ENCODE measurements at places on chromosomes 1 and 21.

- DNase-seq, result no peak
Measured at GRCh38 chr21:37845535-37845934, 70.7 kb downstream of the KCNJ6 start.

GRCh38 chr1:152957561-152957960 is 10.6 kb downstream of the SPRR5 start:
- DNase-seq, result no peak

DNA sequence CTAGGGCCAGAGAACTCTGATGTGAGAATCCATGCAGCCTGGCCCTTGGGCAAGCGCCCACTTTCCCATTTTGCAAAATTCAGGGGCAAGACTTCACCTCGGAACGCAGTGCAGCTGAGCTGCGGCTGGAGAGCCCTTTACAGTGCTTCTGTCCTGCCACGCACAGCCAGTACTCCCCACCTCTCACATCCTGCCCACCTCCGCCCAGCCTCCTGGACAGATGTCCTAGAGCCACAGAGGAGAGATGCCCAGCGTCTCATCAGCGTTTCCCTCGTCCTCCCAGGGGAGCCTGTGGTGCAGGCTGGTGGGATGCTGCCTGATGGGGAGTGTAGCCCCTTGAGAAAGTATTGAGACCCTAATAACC is 29.6 kb downstream of the RUNX3 start:
- no peak for DNase-seq

DNA sequence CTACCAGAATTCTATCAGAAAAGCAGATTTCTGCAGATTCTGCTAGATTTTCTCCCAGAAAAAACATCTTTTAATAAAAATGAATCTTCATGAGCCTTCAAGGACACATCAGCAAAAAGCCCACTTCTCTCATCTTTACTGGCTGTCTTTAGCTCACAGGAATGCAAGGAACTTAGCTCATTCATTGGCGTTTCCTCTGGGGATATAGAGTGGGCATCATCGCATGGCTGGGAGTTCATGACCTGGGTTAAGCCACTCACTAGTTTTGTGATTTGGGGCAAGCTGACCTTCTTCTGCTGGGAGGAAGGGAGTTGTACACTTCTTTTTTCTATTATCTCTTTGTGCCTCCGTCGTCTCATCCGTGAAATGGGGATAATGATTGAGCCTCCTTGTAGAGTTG is 149.7 kb downstream of the KAZN start:
- no peak for DNase-seq

GRCh38 chr1:59805554-59805953 is 9.2 kb upstream of the HOOK1 start:
- DNase-seq, result no peak

- DNase-seq, result no peak
Measured at GRCh38 chr1:58123051-58123450, 423.5 kb downstream of the OMA1 start.

DNA sequence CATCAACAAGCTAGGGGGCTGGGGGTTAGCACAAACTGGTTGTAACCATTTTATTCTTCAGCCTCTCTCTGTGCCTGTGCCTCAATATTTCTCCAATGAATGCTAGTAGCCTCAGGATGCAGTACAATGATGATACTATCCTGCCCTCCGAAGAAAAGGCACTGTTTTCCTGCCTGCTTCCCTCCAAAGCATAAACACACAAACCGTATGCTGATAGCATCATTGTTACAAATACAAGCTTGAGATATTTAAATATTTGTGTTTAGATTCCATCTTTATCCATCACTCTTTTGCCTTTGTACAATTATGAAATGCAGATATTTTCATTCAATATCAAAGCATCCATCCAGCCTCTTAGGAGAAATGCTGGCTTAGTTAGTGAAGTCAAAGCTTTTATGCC is 404.8 kb downstream of the DUSP10 start:
- no peak for DNase-seq

GRCh38 chr1:117527566-117528102 is 78.2 kb upstream of the TENT5C start:
- DNase-seq, result no peak

DNA sequence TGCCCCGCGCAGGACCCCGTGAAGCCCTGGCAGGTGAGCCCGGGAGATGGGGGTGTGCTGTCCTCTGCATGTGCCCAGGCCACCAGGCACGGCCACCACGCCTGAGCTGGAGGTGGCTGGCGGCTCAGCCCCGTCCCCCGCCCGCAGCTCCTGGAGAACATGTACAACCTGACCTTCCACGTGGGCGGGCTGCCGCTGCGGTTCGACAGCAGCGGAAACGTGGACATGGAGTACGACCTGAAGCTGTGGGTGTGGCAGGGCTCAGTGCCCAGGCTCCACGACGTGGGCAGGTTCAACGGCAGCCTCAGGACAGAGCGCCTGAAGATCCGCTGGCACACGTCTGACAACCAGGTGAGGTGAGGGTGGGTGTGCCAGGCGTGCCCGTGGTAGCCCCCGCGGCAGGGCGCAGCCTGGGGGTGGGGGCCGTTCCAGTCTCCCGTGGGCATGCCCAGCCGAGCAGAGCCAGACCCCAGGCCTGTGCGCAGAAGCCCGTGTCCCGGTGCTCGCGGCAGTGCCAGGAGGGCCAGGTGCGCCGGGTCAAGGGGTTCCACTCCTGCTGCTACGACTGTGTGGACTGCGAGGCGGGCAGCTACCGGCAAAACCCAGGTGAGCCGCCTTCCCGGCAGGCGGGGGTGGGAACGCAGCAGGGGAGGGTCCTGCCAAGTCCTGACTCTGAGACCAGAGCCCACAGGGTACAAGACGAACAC is 1.8 kb downstream of the TAS1R3 start:
- no peak for DNase-seq

DNA sequence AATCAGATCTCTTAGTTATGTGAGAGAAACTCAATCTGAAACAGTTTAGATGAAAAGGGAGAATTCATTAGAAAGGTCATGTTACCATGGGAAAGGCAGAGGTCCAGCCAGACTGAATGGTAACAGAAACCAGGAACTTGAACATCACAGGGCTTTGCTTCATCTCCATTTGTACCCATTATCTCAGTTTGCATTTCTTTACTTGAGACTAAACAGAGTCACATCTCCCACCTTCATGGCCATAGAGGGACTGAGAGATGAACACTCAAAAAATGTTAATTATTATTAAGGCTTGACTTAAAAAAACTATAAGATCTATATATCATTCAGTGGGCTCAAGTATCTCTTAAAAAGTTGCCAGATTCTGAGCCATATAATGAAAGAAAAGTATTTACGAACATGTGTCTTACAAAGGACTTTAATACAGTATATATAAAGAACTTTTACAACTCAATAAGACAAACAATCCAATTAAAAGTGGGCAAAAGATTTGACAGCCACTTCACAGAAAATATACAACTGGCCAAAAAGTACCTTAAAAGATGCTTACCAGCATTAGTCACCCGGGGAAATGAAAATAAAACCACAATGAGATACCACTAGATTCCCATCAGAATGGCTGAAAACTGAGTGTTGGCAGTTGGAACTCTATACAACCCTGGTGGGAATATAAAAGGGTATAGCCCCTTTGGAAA is 13.2 kb downstream of the KYAT3 start:
- no peak for DNase-seq

DNA sequence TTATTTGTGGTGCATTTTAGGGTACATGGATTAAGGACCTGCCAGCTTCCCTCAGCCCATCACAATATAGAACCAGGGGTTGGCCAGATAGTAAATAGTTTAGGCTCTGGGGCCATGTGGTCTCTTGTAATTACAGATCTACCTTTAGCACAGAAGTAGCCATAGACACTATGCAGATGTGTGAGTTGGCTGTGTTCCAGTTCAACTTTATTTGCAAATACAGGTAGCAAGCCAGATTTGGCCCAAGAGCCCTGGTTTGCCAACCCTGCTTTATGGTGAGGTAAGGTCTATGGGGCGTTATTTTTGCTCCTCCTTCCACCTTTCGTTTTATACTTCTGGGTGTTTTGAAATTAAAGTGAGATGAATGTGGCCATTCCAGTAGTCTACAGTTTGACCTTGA is 48.7 kb downstream of the MRPS6 start:
- DNase-seq, result no peak

DNA sequence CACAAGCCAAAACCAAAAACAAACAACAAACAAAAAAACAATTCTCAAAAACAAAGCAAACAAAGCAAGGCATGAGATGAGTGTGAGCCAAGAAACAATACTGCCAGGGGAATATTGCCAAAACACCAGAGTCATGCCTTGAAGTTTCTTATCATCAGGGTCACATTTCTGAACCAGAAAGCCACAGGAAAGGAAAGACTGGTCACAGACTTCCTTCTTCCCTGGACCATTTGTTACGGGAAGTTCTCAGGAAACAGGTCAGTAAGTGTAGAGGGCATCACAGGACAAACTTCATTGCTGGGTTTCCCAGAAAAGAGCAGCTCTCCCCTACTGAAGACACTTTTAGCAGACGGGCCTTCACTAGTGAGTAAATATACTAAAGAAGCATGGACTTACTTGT is 191.2 kb downstream of the GABPA start:
- DNase-seq, result no peak

DNA sequence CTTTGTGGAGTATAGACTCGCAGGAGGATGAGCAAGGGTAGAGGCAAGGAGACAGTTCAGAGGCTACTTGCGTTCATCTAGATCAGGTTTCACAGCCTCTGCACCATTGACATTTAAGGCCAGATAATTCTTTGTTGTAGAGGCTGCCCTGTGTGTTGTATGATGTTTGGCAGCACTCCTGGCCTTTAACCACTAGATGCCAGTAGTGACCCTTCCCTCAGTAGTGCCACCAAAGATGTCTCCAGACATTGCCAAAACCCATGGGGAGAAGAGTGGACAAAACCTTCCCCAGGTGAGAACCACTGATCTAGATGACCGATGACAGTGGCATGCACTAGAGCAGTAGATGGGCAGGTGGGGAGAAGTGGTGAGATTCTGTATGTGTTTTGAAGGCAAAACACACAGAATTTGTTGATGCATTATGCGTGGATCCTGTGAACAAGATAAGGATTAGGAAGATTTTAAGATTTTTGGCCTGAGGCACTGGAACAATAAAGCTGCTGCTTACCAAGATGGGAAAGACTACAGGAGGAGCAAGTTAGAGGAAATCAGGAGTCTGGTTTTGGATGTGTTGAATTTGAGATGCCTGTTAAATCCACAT is 9.9 kb upstream of the COG2 start:
- DNase-seq, result no peak

DNA sequence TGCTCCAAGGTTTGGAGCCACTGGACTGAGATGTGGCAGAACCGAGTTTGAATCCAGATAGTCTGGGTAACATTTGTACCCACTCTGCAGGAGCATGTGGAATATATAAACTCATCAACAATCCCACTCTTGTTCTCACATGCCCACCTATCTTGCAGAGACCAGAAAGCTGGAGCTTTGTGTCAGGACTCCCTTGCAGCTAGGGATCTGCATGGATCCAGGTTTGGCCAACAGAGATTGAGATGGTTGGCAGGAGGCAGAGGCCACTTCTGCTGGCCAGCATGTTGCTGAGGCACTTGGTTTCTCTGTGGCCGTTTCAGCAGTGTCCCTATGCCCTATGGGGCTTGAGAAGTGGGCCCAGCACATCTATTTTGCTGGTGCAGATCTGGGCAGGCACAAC is 208.3 kb downstream of the KAZN start:
- DNase-seq, result no peak

DNA sequence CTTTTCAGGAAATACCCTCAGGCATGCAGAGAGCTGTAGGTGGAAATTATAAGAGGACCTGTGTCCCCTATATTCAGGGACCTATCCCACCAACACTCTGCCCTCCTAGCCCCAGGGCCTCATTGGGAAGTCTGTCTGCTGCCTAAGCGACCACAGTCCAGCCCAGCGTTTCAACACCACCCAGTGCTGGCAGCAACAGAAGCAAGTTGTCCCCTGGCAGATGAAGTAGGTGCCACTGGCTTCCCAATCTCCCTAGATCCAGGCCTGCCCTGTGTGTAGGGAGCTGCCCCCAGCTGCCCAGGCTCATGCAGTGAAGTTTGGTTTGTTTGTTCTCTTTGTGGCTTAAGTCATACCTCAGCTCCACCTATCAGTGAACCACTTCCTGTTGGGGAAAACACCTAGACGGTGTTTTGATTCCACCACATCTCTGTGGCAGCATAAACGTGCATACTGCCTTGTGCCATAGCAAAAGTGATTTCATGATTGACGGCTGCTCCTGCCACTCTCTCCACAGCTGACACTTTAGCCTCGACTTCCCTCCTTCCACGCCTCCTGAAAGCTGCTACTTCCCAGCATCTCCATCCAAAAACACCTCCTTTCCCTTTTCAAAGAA is 8.1 kb upstream of the LEFTY1 start:
- DNase-seq, result peak; percentile 71

- no peak for DNase-seq
Measured at GRCh38 chr1:177444997-177445746, 274.4 kb downstream of the BRINP2 start.

- no peak for DNase-seq
Measured at GRCh38 chr1:88357729-88358128, 326.3 kb upstream of the PKN2 start.

GRCh38 chr21:32611471-32611997 is 643 bp downstream of the CFAP298 start:
- DNase-seq, result peak; percentile 10

DNA sequence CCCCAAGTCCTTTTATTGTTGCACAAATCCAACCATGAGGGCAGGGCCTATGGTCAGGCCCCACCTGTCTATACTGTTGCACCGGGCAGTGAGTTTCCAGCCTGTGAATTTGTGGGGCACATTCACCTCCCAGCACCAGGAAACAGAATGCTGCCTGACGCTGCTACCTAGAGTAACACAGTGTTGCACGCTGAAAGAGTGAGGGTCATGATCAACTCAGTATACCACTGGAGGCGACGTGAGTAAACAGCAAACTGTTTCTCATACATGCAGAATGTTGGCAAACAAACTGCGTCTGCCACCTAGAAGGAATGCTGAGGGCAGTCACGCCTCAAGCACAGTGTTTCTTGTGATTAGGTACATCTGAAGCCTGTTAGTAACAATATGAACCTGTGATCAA is 13.4 kb upstream of the LRRC47 start:
- DNase-seq, result no peak

DNA sequence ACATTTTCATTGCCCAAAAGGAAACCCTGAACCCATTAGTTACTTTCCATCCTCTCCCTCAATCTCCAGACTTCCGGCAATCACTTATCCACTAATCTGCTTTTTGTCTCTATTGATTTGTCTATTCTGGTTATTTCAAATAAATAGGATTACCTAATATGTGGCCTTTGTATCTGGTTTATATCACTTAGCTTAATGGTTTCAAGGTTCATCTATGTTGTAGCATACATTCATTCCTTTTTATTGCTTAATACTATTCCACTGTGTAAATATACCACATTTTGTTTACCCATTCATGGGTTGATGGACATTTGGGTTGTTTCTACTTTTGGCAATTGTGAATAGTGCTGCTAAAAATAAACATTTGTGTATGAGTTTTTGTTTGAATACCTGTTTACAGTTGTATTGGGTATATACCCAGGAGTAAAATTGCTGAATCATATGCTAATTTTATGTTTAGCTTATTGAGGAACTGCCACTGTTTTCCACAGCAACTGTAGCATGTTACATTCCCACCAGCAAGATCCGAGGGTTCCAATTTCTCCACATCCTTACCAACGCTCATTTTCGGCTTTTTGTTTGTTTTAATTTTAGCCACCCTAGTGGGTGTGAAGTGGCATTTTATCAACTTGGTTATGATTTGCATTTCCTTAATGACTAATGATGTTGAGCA is 2.5 kb upstream of the SLC25A44 start:
- DNase-seq, result no peak

GRCh38 chr1:145805057-145805456 is 18.8 kb downstream of the RNF115 start:
- no peak for DNase-seq

Measured in stimulated activated CD4-positive, alpha-beta T cell treated with anti-CD3 and anti-CD28 coated beads, Interleukin-4, amount 100 ng/mL, for 4 hours (primary cell).